ENCODE measurements at places on chromosomes 4 and X. TPM values are rescaled to one million over a fixed set of nuclear protein-coding genes. Genes with fewer than 3 reads are reported as not detected.

- no peak for DNase-seq
Measured at GRCh38 chr4:121233982-121234381, 69.9 kb upstream of the TNIP3 start.

GRCh38 chrX:134650701-134651100 lies 7.6 kb downstream of the PLAC1 start:
- no peak for DNase-seq

- no peak for DNase-seq
Measured at GRCh38 chr4:71266090-71266794, 72.6 kb upstream of the SLC4A4 start.

GRCh38 chr4:41329361-41329760 lies 72.6 kb downstream of the UCHL1 start:
- DNase-seq: no peak

DNA sequence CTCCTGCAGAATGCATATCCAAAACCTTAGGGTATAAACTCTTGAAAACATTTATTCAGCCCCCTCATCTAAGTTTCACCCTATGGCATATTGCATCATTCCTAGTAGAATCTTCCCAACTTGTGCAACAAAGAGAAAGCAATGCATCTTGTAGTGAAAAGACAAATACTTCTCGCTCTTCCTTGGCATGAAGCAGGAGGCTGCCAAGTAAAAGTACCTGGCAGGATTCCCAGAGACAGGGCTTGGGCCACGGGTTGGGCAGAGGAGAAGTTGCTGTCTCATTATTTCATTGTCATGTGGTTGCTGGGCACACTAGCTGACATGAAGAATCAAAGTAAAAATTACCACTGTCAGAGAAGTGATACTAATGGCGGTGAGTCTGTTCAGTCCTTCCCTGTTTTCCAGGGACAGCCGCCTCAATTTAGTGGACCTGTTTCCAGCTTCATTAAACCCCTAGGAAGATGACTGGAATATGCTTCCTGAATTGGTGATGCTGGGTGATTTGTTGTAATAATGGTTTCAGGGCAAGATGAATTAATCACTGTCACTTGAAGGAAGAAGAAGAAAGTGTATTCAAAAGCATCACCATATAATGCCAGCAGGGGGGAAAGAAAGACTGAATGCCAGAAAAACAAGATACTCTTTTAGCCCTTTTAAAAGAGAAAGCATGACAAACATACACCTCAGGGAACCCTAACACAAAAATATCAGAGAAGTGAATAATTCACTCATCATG lies 380.5 kb upstream of the IGFBP7 start:
- DNase-seq: no peak

DNA sequence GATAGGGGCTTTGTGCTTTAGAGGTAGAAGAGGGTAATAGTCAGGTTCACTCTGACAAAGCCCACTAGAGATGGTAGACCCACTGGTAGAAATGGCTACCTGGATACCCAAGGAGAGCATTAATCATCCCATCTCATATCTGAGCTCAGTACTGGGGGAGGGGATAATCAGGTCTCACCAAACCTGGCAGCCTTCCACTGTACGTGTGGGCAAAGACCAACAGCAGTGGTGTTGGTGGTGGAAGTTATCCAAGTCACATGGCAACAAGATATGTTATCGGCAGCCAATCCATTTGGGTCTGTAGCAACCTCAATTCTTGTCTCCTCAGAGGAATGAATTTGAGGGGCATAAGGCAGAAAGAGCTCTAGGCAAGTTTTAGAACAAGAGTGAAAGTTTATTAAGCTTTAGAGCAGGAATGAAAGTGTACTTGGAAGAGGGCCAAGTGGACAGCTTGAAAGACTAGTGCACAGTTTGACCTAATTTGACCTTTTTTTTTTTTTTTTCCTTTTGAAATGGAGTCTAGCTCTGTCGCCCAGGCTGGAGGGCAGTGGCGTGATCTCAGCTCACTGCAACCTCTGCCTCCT lies 67.0 kb upstream of the CXCL13 start:
- no peak for DNase-seq

The ERAS gene
- total RNA-seq: not detected

DNA sequence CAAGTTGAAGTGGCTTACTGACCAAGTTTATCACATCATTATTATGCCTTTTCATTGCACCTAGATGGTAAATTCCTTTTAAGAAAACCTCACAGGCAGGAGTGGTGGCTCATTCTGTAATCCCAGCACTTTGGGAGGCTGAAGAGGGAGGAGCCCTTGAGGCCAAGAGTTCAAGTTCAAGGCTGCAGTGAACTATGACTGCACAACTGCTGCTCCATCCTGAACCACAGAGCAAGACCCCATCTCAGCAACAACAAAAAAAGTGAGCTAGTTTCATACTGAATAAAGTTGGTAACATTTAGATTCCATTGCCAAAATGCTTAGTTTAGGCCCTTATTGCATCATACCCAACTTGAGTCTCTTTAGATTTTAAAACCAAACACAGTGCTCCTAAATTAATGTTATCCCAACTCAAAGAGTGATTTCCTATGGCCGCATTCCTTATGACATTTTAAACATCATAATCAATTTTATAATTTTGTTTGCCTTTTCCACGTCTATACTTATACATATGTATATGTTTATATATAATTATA lies 36.0 kb downstream of the PDS5A start:
- no peak for DNase-seq

DNA sequence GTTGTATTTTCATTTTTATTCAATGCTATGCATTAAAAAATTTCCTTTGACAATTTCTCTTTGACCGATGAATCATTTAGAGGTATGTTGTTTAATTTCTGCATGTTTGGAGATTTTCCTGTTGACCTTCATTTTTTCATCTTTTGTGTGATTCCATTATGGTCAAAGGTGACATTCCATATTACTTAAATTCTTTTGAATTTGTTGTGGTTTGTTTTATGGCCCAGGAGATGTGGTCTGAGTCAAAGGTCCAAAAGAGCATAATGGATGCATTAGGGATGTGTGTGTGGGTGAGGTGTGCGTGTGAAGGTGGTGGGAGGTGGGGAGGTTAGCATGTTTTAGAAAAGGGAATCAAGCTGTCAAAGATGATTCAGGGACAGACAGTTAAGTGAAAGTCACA lies 76.0 kb upstream of the GIMD1 start:
- no peak for DNase-seq

- DNase-seq: no peak
Measured at GRCh38 chrX:152601848-152602616, 35.7 kb upstream of the GABRQ start.

The CYLC1 gene
- total RNA-seq: not detected

DNA sequence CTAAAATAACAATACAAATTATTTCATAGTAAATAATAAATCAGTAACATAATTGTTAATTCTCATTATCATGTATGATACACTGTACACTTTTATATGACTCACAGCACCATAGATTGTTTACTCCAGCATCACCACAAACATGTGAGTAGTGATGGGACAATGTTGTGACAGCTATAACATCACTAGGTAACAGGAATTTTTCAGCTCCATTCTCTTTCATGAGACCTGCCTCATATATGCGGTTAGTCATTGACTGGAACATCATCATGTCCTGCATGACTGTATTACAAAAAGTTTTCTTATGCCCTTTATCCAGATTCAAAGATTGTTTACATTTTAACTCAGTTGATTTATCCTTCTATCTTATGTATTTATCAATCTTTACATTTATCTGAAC lies 1530.0 kb downstream of the PCDH18 start:
- no peak for DNase-seq

The PASD1 gene
- total RNA-seq: not detected

- DNase-seq: no peak
Measured at GRCh38 chr4:166987026-166987425, 247.3 kb downstream of the SPOCK3 start.

DNA sequence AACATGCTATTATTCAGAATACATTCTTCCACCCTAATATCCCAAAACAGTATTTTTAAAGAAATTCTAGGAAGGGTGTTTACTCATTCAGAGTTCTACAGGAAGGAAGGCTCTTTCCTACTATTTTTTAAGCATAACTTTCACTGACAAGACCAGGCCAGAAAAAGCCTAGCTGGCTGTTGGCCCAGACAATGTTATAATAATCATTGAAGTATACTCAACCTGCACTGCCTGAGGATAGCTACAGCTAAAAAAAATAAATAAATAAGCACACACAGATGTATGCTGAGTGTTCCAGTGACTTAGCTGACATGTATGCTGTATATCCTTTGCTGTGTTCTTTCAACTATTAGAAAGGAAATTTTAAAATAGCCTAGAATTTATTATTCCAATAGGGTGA lies 145.8 kb upstream of the SPRY1 start:
- DNase-seq: no peak

DNA sequence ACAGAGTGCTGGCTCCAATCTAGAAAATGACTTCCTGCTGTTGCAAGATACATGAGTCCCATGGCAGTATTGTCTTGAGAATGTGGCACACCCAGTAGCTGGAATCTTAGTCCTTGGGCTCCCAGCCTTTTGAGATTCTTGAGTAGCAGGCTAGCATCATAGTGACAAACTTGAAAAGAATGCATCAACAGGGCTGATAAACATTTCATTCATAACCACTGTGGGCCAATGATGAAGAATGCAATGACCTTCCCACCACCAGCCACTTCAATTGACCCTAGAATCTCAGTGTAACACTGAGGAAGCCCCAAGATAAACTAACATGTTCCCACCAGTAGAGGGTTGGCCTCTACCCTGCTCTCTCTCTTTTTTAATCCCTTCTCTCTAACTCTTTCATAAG lies 329.3 kb downstream of the GBA3 start:
- DNase-seq: no peak

The AFM gene
- not detected for total RNA-seq

- DNase-seq: no peak
Measured at GRCh38 chr4:120316416-120316815, 249.8 kb upstream of the MAD2L1 start.

DNA sequence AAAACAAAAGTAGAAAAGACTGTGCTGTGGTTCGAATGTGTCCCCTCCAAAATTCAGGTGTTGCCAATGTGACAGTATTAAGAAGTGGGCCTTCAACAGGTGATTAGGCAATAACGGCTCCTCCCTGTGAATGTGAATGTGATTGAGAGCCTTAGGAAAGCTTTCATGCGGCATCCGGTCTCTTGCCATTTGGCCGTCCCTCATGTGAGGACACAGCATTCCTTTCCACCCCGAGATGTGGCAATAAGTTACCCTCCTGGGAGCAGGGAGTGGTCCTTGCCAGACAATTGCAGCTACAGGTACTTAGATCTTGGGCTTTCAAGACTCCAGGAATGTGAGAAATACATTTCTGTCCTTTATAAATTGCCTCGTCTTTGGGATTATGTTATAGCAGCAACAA lies 129.3 kb downstream of the CPEB2 start:
- no peak for DNase-seq

The GAGE13 gene
- not detected for total RNA-seq

DNA sequence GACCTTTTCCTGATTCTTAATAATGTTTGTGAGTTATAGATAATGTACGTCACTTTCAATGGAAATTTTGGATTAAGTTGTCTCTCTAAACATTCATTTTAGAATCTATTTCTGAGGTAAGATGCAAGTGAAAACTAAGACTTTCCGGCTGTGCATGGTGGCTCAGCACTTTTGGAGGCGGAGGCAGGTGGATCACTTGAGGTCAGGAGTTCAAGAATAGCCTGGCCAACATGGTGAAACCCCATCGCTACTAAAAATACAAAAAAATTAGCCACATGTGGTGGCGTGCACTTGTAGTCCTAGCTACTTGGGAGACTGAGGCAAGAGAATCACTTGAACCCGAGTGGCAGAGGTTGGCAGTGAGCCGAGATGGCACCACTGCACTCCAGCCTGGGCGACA lies 524.6 kb upstream of the SLIT2 start:
- DNase-seq: no peak

- DNase-seq: no peak
Measured at GRCh38 chr4:102174719-102175189, 170.5 kb downstream of the SLC39A8 start.

GRCh38 chr4:86058621-86059020 lies 301.2 kb downstream of the MAPK10 start:
- no peak for DNase-seq

- no peak for DNase-seq
Measured at GRCh38 chr4:102247041-102247440, 98.2 kb downstream of the SLC39A8 start.

DNA sequence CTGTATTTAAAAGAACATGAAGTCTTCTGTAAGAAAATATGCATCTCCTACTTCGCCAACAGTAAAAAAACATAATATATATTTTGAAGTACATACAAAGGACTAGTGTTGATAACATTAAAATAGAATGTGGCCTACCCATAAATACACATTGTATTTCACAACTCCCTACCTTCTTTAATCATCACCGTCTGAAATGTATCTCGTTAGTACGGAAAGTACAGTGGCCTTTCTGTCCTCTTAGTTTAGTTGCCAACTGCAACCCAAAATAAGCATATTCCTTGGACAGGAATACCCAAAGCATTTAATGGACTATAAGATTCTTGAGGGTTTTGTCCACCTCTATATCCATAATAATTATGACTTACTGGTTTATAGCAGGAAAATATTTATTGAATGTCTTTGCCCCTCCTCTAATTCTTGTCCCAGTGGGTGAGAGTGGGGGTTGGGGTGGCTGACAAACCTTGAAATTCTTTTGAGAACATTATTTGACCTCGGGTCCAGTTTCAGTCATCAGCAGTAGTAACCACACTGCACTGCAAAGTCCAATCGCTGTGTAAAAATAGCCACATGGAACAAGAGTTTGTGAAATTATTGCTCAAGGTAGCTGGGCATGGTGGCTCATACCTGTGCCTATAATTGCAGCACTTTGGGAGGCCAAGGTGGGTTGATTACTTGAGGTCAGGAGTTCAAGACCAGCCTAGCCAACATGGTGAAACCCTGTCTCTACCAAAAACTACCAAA lies 474.5 kb downstream of the KLHL13 start:
- DNase-seq: no peak

The NEIL3 gene
- total RNA-seq: 0.35 TPM

DNA sequence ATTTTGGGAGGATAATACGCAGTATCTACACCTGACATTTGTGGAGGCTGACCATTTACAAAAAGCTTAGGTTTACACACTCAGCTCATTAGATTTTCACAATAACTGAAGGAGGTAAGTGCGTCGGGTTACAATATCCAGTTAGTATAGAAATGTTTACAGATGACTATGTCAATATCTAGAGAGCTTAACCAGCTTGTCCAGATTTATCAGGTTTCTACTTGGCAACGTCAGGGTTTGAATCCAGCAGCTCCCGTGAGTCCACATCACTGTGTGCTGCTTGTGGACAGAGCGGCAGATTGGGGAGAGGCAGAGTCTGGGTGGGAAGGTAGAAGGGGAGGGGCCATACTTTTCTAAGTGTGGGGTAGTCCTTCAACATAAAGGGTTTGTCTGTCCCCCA lies 28.3 kb downstream of the ARHGAP10 start:
- DNase-seq: no peak

GRCh38 chrX:103461156-103461555 lies 58.1 kb downstream of the RAB40A start:
- DNase-seq: no peak

The ARX gene
- not detected for total RNA-seq

The STS gene
- 3.9 TPM for total RNA-seq

The DDX53 gene
- not detected for total RNA-seq

DNA sequence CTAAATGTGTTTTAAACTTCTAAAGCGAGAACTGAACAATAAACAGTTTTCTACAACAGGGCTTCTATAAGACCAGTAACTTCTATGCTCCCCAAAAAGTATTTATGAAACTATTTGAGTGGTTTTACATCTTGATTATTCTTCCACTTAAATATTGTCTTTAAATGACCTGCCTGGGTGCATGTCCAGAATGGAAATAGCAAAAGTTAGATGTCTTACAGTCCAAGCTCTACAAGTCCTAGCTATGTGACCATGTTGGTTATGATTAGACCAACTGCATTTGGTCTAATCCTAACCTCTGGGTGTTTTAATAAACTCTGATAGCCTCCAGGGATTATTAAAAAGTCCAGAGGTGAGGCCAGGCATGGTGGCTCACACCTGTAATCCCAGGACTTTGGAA lies 79.0 kb upstream of the ATXN3L start:
- DNase-seq: no peak

The ELF4 gene
- total RNA-seq: 32.4 TPM

All from activated B cell treated with CpG ODN at 0.5 μM for 24 hours (primary cell).